ENCODE measurements at places on chromosomes 1 and 21.

DNA sequence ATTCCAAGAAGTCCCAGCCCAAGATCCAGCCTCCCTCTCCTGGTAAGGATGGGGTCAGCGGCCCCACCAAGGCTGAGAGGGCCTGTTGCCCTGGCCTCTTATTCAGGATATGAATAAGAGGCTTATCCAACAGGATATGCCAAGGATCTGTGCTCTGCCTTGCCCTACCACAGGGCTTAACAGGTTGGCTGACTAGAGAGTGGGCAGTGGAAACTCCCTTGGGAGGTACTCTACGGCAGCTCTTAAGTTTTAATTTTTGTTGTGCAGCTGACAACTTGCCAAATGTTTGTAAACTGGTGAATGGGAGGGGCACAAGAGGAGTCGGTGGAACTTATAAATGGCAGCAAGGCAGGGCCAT, 16.5 kb upstream of the PIGV start:
- no peak for DNase-seq

GRCh38 chr1:51297401-51298321, 32.7 kb downstream of the TTC39A start:
- DNase-seq = no peak

DNA sequence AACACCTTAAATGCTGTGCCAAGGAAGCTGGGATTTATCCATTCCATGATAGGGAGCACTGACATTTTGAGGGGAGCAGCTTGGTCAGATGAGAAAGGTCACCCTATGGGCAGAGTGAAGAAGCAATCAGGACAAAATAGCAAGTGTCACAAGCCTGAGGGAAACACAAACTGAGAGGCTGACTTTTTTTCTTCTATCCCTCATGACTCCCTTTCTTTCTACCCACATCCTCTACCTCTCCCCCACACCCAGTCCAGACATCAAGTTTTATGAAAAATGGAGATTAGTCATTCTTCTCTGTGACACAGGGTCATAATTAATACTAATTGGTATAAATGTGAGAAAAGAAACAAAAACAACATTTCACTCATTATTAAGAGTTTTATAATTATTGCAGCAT, 103.1 kb downstream of the SLC25A24 start:
- no peak for DNase-seq

- no peak for DNase-seq
Measured at GRCh38 chr1:155636397-155637153, 26.6 kb downstream of the MSTO1 start.

- no peak for DNase-seq
Measured at GRCh38 chr1:99370476-99370875, 106.2 kb downstream of the PLPPR4 start.

DNA sequence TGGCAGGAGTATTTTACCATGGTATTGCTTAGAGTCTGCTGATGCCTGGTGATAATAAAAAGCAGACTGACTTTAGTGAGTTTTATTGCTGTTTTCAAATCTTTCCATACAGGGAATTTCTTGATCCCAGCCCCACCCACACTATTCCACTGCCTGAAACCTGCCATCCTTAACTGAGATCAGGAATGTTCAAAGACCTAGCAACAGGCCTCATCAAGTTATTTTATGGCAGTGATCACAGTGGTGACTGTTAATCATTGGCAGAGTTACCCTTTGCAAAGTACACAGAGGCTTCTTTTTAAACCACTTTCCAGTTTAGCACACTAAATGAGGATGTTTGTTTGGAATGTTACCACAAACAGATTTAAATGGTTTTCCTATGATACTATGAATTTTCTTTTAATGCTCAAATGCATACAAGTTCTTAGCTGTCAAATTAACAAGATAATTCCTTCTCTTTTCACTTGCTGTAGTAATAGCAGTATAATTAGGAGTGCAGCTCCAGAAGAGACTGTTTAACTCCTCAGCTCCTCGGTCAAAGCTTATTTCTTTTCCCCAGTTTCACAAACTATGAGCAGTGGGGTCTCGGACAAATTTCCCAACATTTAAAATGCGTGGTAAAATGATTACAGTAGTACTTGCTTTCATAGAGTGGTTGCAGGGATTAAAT, 69.9 kb upstream of the USP25 start:
- no peak for DNase-seq

DNA sequence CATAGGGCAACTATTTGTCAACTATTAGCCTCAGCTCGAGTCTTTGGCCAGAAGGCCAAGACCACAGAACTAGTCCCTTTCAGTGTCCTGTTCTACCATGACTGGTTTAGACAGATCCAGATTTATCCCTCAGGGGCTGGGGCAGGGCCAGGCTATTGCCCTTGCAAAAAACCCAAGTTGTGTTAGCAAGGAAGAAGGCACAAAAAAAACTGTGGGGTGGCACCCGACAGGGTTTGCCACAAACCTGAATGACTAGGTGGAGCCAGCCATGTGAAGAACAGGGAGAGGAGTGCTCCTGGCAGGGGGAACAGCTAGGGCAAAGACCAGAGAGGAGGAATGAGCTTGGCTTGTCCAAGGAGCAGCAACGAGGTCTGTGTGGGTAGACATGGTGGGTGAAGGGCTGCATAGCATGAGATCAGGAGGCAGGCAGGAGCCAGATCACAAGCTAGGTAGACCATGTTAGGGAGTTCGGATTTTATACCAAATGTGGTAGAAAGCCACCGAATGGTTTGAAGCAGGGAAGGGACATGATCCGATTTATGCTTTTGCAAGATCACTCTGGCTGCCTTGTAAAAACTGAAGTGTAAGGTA, 4.3 kb downstream of the DCST1 start:
- DNase-seq = no peak

DNA sequence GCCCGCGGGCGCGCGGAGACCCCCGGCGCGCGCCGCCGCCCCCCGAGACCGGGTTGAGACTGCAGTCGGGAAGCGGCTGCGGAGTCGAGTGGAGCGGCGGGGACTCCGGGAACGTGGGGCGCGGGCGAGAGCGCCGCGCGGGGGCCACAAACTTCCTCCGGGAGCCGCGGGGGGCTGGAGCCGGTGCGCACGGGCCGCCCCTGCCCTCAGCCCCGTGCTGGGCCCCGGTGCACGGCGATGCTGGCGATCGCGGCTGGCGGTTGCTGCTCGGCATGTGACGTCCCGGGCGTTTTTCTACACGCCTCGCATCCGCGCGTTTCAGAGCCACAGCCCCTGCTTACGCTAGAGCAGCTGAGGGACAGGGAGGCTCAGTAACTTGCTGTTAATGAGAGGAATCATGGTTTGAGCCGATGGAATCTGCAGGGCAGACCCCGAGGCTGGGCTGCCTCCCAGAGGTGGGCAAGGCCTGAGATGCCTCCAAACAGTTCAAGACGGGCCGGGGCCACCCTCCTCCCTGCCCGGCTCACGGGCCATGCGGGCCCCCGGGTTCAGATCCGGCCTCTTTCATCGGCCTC, 520 bp downstream of the TMEM201 start:
- DNase-seq = peak; percentile 38

DNA sequence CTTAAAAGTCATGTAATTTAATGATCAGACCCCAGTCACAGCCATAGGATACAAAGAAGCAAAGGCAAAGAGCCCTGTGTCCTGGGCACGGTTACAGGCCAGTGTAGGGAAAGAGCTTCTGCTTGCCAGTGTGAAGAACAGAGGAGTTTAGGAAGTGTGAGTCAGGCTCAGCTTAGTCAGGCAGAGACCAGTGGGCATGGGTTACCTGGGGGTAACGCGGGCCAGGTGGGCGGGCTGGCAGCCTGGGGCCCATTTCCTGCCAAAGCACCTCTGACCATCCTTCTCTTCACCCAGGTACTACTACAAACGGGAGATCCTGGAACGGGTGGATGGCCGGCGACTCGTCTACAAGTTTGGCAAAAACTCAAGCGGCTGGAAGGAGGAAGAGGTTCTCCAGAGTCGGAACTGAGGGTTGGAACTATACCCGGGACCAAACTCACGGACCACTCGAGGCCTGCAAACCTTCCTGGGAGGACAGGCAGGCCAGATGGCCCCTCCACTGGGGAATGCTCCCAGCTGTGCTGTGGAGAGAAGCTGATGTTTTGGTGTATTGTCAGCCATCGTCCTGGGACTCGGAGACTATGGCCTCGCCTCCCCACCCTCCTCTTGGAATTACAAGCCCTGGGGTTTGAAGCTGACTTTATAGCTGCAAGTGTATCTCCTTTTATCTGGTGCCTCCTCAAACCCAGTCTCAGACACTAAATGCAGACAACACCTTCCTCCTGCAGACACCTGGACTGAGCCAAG, 4.7 kb downstream of the ELF3 start:
- DNase-seq = no peak

- DNase-seq = no peak
Measured at GRCh38 chr1:114554577-114554976, 26.8 kb downstream of the BCAS2 start.

DNA sequence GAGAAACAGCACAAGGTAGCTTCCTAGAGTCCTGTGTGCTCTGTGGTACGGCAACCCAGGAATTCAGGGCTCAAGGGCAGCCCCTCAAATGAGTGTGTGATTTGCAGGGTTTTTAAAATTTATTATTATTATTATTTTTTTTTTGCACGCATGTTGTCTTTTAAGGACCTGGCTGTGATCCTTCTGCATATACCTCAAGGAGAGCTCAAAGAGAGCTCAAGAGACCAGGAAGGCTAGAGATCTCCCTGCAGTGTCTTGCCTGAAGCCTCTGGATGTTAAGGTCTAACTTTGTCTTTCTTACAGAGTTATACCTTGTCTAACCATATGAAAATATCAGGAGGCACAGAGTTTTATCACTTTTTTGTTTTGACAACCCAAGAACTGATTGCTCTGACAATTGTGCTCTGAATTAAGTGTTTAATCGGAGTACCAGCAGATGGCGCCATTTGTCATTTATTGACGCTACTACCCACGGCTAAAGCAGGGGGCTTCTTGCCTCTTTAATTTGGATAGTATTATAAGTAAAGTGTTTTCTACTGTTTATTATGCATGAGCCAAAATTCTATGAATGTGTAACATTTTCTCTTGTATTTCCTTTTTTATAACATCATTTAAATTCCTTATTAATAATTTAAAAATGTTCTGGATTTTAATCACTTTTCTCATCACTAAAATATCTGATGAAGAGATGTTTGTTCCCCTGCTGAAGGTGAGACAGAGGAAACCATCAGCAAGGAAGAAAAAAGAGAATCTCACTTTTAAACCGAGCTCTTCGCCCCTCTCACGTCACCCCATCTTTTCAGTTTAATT, 35.8 kb upstream of the LMO4 start:
- DNase-seq = peak; percentile 25

Data from activated T-cell treated with anti-CD3 and anti-CD28 coated beads for 48 hours (primary cell).